Hindlimb muscle (tissue), 1 donor: ENCODE measurements at places on chromosomes 7 and 10. TPM values are rescaled to one million over a fixed set of nuclear protein-coding genes. Genes with fewer than 3 reads are reported as not detected.

The SLC16A9 gene
- polyA plus RNA-seq: 2.2 TPM

The AKR1C2 gene
- 5.7 TPM for polyA plus RNA-seq

The HTR5A gene
- polyA plus RNA-seq: not detected

The IL2RA gene
- not detected for polyA plus RNA-seq

The HGF gene
- polyA plus RNA-seq: 7.5 TPM

The SYCE1 gene
- polyA plus RNA-seq: 0.43 TPM

The CYP2C8 gene
- polyA plus RNA-seq: 0.49 TPM

The MYOF gene
- polyA plus RNA-seq: 51.4 TPM

The LOXL4 gene
- 11.5 TPM for polyA plus RNA-seq

The CLRN3 gene
- polyA plus RNA-seq: not detected

The GNAT3 gene
- not detected for polyA plus RNA-seq

The DPP6 gene
- 2.0 TPM for polyA plus RNA-seq

The MKI67 gene
- polyA plus RNA-seq: 31.9 TPM

The FKBP9 gene
- 132 TPM for polyA plus RNA-seq

The SFMBT2 gene
- 7.9 TPM for polyA plus RNA-seq

The EGR2 gene
- 2.6 TPM for polyA plus RNA-seq
